ENCODE measurements at places on chromosomes 13 and 19. TPM values are rescaled to one million over a fixed set of nuclear protein-coding genes. Genes with fewer than 3 reads are reported as not detected.
A peak's percentile ranks its signal among the peaks of the same experiment; 100 is the strongest.

DNA sequence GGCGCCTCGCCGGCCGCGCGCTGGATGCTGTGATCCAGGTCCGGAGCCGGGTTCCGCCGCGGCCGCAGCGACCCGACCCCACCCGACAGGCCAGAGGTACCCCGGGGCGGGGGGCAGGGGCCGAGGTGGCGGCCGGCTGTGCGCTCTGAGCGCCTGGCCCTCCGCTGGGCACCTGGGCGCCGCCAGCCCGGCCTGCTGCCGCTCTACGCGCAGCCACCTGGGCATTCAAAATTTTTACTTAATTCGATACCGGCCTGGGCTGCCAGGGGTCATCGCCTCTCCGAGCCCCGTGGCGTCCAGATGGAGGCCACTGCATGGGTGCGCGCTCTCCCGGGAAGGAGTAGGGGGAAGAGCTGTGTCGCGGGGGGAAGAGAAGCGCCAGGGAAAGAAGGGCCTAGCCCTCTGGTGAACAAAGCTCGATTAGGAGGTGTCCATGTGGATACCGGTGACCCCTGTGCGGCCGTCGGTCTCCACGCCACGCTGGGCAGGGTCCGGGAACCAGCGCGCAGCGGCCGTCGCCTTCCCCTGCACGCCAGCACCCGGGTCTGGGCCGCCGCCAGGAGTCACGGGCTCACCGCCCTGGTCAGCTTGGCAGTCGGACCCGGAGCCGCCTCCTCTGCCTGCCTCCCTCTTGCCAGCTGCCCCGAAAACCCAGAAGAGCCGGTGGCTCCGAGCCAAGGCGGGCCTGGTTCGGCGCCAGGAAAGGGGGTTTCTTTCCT, 666 bp downstream of the BIVM start:
- H3K4me1 ChIP-seq = peaks cover 37% of the 10 kb centered on the region
- peak overlapping the region; percentile 87 for H3K27ac ChIP-seq
- no peak for DNase-seq
- peaks cover 14% of the 10 kb centered on the region for H3K36me3 ChIP-seq

Gene ZNF491
- 2.1 TPM for total RNA-seq

DNA sequence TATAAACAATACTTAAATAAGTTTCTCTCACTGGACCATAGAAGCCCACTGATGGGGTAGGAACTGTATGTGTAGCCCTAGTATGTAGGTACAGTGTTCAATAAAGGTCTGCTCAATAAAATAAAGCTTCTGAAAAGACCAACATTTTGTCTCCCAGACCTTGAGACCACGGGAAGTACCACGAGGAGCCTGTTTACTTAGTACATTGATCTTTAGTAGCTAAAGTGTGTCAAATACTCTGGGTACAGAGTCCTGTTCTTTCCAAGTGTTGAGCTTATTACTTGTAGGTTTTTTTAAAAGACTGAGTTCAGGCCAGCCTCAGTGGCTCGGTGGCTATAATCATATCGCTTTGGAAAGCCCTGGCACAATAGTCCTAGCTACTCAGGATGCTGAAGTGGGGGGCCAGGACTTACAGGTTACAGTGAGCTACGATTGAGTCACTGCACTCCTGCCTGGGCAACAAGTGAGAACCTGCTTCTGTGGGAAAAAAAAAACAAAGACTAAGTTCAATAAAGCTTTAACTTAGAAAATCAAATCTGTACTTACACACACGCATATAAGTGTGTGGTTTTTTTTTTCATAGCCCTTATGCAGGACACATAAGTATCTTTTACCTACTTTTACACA, 3.4 kb downstream of the MTRF1 start:
- no peaks in the 10 kb centered on the region for H3K27me3 ChIP-seq
- H3K4me1 ChIP-seq = peaks cover 25% of the 10 kb centered on the region
- H3K4me3 ChIP-seq = no peak overlapping the region
- peaks cover 51% of the 10 kb centered on the region for H3K36me3 ChIP-seq
- no peak for DNase-seq
- H3K27ac ChIP-seq = no peak overlapping the region

Gene ERFL
- 1.1 TPM for total RNA-seq

- peak overlapping the region; percentile 97 for H3K27ac ChIP-seq
- DNase-seq = peak; percentile 54
- H3K36me3 ChIP-seq = peaks cover 56% of the 10 kb centered on the region
- H3K4me1 ChIP-seq = peaks cover 66% of the 10 kb centered on the region
These were observed 581 bp downstream of the CALR start for GRCh38 chr19:12938779-12939601.

DNA sequence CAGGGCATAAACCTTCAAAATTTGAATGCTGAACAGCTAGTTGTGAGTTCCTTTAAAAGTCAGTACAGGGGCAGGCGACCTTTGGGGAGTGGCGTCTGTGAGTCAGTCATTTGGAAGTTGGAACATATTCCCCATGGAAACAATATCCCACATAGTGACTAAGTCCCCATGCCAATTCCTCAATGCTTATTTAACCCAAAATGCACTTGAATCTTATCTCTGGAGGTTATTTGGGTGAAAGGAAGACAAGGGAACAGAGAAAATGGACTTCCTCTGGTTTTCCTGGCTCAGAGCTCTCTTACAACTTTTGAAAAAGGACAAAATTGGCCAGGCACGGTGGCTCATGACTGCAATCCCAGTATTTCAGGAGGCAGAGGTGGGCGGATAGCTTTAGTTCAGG, 479.2 kb upstream of the NBEA start:
- no peak overlapping the region for H3K4me3 ChIP-seq
- H3K4me1 ChIP-seq = no peaks in the 10 kb centered on the region
- no peaks in the 10 kb centered on the region for H3K27me3 ChIP-seq
- H3K36me3 ChIP-seq = no peaks in the 10 kb centered on the region

Gene TINCR
- 0.26 TPM for total RNA-seq

GRCh38 chr19:7229735-7230134, 64.5 kb downstream of the INSR start:
- no peak for DNase-seq
- peaks cover 8% of the 10 kb centered on the region for H3K4me1 ChIP-seq
- peaks cover 11% of the 10 kb centered on the region for H3K27me3 ChIP-seq
- no peak overlapping the region for H3K4me3 ChIP-seq
- no peak overlapping the region for H3K27ac ChIP-seq

All from activated CD8-positive, alpha-beta T cell treated with anti-CD3 and anti-CD28 coated beads, Interleukin-2, amount 10 ng/mL, durations not matched to agents 7 days and 5 days (primary cell).